A172 (cell line): ENCODE measurements at places on chromosomes 2 and 18.

DNA sequence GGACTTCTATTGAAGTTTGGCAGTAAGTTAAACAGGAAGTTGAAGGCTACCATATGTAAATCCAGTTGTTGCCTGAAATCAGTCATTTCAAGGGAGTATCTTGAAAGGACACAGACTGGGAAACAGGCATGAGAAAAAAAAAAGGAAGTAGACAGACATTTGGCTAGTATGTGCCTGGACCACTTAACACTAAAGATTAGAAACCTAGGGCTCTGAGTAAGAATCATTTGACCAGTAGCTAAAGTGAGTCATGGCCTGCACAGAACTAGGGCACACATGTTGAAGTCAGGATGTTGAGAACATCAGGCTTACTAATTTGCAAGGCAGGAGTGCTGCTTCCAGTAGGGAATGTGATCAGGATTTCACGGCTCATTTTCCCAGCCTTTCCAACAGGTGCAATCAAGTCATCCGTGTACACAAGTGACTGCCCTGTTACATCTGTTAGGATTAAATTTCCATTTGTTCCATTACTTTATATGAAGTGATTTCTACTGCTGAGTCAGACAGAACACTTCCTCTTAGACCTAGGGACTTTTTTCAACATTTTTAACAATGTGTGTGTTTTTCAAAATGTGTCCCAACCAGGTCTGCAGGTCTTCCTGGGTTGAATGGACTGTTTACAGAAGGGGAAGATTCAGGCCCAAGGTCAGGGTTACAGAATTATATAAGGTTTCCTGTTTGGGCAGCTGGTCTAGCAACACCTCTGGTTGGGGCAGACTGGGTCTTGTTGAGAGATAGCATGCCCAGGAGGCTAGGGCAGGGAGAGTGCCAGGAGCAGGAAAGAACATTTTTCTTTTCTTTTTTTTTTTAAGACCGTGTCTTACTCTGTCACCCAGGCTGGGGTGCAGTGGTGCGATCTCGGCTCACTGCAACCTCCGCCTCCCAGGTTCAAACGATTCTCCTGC is 145.6 kb downstream of the TGIF1 start:
- peak; percentile 94 for DNase-seq

GRCh38 chr2:96964221-96964905 is 22.0 kb downstream of the FAM178B start:
- no peak for DNase-seq

GRCh38 chr2:14628901-14629300 is 3.6 kb upstream of the LRATD1 start:
- DNase-seq: peak; percentile 29

DNA sequence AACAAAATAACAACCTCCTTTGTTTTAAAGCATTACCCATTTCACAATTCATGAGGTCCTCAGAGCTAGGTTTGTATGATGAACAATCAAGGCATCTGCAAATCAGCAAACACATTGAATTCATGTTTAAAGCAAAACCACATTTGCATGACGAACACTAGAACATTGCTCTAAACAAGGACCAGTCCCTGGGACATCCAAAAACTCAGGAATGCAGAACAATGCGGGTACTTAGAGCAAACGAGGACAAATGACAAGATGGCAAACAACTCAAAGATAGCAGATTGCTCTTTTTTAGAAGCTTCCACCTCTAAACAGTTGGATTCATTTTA is 45.7 kb upstream of the RALBP1 start:
- DNase-seq: no peak

DNA sequence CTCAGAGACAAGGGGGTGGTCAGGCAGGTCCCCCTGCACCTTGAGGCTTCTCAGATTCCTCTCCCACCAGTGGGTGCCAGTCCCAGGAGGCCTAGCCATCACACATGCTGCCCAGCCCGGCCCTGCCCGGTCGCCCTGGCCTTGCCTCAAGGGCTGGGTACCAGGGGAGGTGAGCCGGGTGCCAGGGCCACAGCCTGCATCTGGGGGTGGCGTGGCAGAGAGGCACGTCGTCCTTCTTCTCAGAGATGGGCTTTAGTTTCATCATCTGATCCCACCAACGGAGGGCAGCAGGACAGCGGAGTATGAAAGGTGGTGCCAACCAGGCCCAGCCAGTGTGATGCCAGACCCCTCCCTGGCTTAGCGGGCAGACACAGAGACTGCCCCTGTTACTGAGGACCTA is 161.7 kb downstream of the TFCP2L1 start:
- DNase-seq: no peak
